Substantia nigra (tissue), 51 donors: ENCODE measurements at places on chromosomes 1 and 21.

GRCh38 chr1:47396671-47397196 lies 19.4 kb upstream of the FOXE3 start:
- no peak for DNase-seq

DNA sequence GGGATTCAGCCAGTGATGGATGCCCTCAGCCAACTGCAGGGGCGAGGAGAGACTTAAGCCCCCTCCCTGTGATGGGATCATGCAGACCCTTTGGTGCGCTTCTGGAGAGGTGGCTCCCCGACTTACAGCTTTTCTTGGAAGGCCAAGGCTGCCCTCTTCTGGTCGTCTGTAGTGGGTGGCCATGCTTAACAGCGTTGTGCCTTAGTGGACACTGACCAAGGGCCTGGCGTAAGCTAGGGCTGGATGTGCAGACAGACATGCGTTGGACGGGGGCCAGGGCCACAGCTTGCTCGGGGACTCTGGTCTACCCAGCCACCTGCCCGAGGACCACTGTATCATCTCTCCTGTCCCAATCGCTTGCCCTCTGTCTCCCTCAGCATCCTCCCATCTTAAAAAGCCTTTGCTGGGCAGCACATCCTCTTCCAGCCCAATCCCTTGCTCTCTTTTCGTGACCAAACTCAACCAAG lies 5.5 kb downstream of the AZIN2 start:
- peak; percentile 25 for DNase-seq

- no peak for DNase-seq
Measured at GRCh38 chr1:219790834-219791615, 137.3 kb downstream of the SLC30A10 start.

GRCh38 chr1:119046785-119047438 lies 58.8 kb upstream of the TBX15 start:
- no peak for DNase-seq

- DNase-seq, result no peak
Measured at GRCh38 chr1:48568501-48568900, 96.5 kb upstream of the SPATA6 start.

DNA sequence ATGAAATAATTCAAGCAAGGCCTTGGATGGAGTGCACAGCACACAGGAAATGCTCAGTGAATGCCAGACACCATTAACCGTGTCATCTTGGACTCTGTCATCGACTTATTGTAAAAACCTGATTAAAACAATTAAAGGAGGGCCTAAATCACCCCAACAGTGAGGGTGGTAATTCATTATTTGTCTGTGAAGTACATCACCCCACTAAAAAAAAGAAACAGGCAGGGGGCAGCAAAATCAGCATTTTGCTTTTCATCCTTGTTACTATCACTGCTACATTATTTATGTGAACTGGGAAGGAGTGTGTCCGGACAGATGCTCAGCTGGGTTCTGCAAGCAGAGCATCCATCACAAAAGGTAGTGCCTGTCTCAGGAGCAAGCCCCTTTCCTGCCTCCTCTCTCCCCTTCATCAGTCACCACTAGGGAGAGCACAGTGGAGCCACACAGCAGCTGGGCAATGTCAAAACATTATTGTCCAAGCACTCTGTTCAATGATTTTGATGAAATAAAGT lies 98.5 kb downstream of the RERE start:
- no peak for DNase-seq

DNA sequence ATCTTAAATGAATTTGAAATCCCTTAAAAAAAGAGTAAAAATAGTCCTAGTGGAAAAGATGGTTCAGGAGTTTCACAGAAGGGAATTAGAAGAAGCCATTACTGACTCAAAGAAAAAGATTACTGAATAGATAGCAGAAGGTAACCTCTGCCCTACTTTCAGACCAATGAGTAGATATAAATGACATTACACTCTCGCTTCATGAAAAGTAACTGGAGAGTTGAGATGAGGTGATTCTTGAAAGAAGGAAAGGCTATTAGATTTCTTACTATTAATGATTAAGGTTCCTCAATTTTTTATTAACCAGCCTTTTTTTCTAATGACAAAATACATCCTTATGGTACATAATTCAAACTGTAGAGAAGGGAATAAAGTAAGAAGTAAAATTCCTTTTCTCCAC lies 28.3 kb downstream of the CCN1 start:
- DNase-seq, result no peak

- DNase-seq, result no peak
Measured at GRCh38 chr1:160108888-160109662, 6.5 kb upstream of the ATP1A2 start.

DNA sequence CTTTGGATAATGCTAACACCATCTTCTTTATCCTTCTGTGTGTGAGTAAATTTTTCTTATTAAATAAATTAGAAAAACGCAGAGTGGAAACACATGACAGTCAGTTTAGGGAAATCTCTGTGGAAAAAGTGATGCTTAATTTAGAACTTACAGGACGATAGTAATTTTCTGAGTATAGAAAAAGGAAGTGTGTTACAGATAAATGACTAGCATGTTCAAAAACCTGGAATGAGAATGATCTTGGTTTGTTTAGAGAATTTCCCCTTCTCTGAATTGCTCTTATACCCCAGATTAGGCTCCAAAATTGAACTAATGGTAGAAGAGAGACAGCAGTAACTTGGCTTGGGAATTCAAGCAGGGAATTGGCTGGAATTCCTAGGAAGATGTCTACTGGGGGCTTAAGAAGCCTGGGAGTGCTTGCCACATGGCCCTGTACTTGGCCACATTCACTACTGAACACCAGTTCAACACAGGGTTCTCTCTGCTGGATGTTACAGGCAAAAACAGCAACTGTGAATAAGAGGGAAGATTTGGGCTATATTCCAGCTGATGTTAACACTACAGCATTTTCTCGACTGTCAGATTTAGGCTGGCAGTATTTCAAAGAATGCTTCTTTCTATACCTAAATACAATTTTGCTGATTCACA lies 1004.2 kb downstream of the TTLL7 start:
- no peak for DNase-seq

DNA sequence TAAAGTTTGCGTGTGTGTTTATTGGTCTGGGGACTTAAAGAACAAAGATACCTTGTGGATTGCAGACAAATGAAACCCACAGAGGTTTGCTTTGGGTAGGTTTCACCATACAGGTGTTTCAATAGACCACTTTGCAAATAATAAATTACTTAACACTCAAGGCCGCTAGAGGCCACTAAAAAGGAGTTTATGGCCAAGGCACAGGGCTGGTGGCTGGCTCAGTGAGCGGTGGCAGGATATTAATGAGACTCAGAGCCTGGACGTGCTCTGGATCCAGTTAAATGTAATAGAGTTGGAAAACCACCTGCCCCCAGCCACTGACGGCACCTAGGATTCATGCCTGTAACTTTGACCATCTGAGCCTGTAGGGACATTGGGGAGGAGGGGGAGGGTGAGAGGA lies 44.5 kb downstream of the LRRC38 start:
- DNase-seq, result no peak

DNA sequence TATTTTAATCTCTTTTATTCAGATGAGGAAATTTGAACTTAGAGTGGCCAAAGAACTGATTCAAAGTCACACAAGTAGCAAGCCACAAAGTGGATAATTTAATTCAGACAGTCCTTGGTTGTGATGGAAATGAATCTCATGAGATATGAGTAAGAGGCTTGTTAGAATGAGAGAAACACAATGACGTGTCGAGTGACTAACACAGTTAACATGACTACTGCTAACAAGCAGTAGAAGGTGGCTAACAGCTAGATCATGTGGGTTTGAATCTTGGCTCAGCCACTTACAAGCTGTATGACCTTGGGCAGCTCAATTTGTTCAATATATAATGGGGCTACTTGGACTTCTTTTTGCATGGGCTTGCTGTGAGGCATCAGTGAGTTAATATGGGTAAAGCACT lies 104.5 kb upstream of the LMO4 start:
- no peak for DNase-seq

GRCh38 chr1:192270398-192270797 lies 46.4 kb upstream of the RGS21 start:
- no peak for DNase-seq

DNA sequence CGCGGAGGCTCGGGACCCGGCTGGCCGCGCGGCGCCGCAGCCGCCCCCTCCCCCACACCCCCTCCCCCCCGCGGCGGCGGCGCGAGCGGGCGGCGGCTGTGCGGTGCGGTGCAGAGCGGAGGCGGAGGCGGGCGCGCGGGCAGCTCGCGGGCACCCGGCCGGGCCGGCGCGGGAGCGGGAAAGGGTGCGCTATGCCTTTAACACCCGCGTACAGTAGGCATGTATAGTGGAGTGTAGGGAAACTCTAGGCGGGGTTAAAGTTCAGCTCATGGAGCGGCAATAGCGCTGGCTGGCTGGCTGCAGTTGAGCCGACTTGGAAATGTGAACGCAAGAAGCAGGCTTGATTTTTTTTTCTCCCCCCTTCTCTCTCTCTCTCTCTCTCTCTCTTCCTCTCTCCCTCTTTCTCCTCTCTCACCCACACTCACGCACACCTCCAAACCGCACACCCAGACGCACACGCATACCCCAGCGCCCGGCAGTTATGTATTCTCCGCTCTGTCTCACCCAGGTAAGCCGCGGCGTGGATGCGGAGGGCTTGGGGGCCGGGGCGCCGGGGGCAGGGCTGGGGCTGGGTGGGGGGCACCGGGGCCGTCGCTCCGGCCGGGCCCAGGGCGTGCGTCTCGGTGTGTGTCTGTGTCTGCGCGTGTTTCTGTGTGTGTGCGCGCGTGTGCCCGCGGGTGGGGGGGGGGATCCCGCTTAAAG lies at the start of gene NFIA:
NFIA (plus strand) TSS at position 251 of the 702 bp plus-strand sequence.
- DNase-seq, result peak; percentile 63

GRCh38 chr1:17250601-17251000 lies 1.7 kb downstream of the PADI3 start:
- no peak for DNase-seq

DNA sequence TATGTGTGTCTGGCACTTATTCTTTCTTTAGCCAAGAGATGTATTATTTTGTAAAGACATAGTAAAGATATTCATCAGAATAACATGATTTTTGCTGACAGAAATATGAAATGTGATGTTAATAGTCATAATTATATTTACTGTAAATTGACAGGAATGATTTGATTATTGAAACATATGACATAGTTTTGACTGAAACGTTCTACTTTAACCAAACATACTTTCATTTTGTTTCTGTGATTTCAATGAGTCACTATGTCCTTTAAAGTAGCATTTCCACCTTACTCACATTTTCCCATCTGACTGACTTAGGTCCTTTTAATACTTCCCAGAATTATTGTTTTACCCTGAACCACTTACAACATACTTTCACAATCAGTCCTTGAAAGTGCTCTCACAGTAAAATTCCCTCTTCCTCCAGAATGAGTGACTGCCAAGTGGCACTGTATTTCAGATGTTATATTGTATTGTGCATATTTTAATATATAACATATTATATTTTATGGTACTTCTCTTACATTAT lies 437.9 kb downstream of the NCAM2 start:
- no peak for DNase-seq

- DNase-seq, result no peak
Measured at GRCh38 chr1:206631085-206631509, 4.2 kb upstream of the DYRK3 start.

DNA sequence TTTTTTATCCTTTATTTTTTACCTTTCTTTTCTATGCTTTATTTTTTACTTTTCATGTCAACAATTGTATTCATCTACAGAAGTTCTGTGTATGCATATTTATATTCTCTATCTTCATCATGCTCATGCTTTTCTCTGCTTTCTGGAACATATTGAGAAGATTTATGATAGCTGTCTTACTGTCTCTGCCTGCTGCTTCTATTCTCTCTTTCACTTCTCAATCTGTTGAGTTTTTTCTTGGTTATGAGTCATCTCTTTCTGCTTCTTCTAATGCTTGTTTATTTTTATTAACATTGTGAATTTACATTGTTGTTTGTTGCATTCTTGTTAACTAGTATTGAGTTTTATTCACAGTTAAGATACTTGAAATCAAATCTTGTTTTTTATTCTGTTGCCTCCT lies 22.6 kb downstream of the F5 start:
- DNase-seq, result no peak

DNA sequence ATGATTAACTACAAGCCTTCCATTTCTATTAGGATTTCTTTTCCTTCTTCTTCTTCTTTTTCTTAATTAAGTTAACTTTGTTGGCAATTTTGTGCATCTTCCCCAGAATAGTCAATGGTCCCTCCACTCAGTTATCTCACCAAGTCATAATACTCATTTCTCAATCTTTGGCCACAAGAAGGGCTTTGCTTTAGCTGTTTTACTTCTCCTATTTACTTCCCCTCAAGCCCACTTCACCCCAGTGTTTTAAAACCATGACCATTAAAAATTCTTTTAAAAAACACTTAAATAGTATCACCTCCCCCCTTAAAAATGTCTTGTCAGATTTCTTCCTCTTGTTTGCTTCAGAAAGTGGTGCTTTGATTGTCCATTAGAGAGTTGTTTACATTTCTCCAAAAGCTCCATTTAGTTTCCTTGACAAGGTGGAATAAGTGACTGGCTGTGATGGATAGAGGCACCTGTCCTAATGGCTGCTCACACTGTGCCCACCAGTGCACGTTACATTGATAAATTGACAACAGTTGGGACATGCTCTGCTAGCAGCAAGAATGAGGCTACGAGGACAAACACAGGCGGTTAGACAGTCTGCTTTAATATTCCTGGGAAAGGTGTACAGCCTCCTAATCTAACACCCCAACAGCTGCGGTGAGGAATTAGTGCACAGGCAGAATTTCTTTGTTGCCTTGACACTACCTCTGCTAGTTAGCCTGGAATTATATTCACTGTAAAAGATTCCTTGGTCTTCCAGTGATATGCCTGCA lies 354.7 kb downstream of the LMO4 start:
- no peak for DNase-seq

- no peak for DNase-seq
Measured at GRCh38 chr1:214400131-214400530, 119.2 kb downstream of the SMYD2 start.

GRCh38 chr1:169105434-169106094 lies 926 bp upstream of the ATP1B1 start:
- peak; percentile 81 for DNase-seq

GRCh38 chr1:46394108-46394871 lies at the start of gene FAAH:
TSS of gene FAAH (plus strand) at chr1:46394317. CDS start at chr1:46394349, 32 bp downstream.
- DNase-seq, result peak; percentile 69

DNA sequence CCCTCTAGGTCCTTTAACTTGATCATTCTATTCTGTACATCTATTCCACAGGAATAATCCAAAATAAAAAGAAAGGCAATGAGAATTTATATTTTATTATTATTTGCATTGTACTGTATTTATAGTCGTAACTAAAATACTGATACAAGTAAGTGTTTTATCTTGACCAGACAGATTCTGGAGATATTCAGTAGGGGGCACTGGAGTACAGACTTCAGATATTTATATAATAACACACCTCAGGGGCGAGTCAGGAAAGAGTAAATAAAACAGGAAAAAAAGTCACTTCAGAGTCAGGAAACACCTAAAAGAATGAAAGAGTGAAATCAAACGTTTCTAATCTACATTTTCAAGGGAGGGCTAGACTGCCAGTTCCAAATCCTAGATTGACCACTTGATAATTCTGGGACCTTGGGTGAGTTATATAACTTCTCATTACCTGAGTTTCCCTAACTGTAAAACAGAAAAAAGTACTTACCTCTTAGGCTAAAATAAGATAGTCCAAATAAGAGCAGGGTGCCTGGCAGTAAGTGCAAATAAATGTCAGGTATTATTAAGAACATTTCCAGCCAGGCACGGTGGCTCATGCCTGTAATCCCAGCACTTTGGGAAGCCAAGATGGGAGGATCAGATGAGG lies 31.1 kb upstream of the MTF1 start:
- DNase-seq, result no peak
